ENCODE measurements at places on chromosomes 4 and X.
A peak's percentile ranks its signal among the peaks of the same experiment; 100 is the strongest.

DNA sequence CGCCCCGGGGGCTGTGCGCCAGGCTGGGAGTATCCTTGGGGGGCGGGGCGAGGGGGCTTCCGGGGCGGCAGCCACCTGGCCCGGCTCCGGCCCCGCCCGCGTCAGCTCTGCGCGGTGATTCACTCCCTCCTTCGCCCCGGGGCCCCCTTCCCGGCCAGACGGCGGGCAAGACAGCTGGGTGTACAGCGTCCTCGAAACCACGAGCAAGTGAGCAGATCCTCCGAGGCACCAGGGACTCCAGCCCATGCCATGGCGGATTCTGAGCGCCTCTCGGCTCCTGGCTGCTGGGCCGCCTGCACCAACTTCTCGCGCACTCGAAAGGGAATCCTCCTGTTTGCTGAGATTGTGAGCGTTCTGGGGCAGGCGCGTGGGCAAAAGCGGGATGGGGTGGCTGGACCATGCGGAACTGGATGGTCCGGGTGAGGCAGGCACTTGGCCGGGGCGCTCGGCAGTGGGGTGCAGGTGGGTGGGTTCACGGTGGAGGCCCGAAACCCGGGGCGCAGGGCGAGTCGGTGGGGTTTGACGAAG lies at the start of gene PLP2:
TSS of gene PLP2 (plus strand) at position 147 of the 528 bp plus-strand sequence. CDS start at position 250, 103 bp downstream.
- DNase-seq, result no peak

- no peak for DNase-seq
Measured at GRCh38 chrX:75638332-75638731, 115.5 kb upstream of the ZDHHC15 start.

DNA sequence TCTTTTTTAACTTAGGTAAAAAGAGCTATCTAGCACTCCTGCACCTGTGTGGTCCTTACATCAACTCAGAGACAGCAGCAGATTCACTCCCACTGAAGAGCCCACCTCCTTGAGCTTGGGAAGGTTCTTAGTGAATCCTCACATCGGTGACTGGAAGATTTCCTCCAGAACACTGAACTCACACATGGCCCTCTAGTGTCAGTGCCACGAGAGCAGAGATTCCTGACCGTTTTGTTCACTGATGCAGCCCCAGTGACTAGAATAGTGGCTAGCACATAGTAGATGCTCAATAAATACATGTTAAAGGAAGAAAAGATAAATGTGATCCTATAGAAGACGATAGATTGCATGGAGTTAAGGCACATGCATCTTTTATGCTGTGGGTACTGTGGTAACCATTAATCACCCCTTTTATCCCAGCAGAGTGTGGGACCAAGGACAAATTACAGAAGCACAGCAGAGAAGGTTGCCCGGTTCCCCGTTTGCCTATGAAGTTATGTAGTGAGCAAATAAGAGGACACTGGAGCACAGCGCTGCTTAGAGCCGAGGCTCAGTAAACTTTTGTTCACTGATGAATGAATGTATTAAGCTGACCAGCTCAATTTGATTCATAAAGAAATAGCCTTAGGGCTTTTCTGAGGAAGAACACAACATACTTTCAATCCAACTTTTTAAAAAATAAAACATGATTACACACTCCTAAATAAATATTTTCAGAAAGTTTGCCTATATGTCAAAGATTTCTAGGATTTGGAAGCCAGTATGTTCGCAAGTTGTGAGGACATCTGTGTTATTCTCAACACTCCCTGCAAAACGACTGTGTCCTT lies 8.7 kb downstream of the GASK1B start:
- DNase-seq, result peak; percentile 67

DNA sequence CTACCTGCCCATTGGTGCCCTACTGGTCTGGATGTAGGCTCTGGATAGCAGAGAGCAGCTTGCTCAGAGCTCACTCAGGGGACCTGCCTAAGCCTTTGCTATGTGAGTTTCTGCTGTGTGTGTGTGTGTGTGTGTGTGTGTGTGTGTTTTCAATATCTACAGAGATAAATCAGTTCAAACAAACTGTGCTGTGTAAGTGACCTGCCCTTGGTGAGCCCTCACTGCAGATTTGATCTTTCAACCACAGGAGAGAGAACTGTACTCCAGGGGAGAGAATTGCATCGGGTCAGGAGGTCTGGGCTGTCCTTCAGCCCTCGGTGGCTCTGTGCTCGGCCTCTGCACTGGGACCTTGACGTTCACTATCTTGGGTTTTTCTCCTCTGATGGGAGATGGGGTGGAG lies 35.0 kb upstream of the CDKN2AIP start:
- DNase-seq, result no peak

DNA sequence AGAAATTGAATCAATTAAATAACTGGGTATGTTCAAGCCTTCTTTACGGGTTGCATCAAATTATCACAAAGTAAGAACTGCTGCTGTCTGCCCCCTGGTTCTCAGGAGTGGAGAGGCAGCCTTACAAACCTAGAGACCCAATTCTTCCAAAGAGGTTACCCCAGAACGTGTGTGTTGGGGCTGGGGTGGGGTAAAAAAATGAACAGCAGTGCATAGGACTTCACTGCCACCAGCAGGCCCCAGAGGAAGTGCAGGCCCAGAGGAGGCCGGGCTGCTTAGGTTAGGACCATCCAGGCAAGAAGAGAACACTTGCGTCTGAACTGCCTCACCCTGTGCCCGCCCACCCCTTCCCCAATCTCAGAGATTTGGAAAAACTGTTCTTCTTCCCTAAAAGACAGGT lies 1.5 kb upstream of the NWD2 start:
- no peak for DNase-seq

DNA sequence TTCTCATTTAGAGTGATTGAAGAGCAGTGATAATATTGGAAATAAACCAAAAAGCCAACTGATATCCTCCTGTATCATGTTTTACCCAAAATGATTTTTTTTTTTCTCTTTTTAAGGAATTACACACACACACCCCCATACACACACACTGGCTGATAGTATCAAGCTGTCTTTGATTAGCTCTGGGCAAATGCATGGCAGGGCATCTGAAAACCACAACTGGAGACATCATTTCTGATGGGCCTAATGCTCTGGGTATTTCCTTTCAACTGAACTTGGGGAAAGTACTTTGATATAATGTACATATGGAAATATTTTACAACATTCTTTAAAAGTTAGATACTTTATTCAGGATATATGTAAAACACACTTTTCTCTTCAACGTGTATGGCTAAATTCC lies 14.2 kb upstream of the OSTC start:
- DNase-seq, result no peak

- peak; percentile 50 for DNase-seq
Measured at GRCh38 chrX:103774070-103774642, 2.5 kb upstream of the PLP1 start.

DNA sequence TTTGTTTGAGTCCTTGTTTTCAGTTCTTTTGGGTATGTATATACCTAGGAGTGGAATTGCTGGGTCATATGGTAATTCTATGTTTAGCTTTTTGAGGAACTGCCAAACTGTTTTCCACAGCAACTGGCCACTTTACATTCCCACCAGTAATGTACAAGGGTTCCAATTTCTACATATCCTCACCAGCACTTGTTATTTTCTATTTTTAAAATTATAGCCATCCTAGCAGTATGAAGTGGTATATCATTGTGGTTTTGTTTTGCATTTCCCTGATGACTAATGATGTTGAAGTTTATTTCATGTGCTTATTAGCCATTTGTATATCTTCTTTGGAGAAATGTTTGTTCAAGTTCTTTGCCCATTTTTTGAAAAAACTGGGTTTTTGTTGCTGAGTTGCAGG lies 39.6 kb downstream of the TMEM164 start:
- no peak for DNase-seq

- DNase-seq, result no peak
Measured at GRCh38 chrX:8429692-8430249, 34.9 kb upstream of the VCX3B start.

DNA sequence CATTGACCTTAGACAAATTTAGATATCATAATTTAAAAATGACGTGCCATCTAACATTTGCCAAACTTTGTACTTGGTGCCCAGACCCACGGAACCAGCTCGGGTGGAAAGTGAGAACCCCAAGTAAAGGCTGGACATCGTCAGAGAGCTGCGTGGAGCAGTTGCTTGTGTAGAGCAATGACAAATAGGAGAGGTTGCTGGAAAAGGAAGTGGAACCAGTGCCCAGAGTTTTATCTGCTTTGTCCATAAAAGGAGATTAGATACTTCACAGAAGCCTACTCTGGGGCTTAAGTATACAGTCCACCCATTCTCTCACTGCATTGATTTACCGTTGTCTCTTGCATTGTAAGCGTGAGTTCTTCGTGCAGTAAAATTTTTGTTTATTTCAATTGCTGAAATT lies 5.4 kb upstream of the TBC1D1 start:
- no peak for DNase-seq

GRCh38 chr4:168584321-168584771 lies 87.5 kb downstream of the PALLD start:
- peak; percentile 48 for DNase-seq

GRCh38 chr4:78951862-78952472 lies 12.7 kb upstream of the PAQR3 start:
- peak; percentile 66 for DNase-seq

- DNase-seq, result no peak
Measured at GRCh38 chrX:140432346-140433175, 72.3 kb downstream of the SOX3 start.

GRCh38 chr4:138241281-138242075 lies 671 bp downstream of the SLC7A11 start:
- no peak for DNase-seq

GRCh38 chr4:107603430-107603829 lies 116.6 kb downstream of the PAPSS1 start:
- DNase-seq, result no peak

DNA sequence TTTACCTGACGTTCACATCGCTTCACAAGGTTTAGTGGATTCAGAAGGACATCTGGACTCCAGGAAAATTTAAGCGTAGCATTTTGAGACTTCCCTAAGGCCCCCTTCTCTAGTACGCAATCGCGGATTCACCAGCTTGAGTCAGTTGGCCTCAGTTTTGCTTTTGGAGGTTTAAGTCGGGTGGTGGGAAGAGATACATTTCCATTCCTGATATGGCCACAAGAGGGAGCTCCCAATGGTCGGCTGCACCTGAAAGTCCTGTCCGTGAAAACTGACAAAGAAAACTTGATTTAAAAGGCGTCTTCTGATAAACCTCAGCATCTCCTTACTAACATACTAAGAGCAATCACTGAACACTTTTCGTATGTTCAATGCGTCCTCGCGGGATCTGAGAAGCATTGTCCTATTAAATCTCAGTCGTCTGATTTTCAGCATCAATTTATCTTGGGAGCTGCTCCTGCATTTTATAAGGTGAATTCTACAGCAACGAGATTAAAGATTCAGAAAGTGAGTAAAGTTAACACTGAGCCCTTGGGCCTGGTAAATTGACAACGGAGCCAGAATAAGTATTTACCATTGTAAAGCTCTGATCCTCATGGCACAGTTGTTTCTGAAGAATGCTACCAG lies 50.6 kb downstream of the LGI2 start:
- DNase-seq, result peak; percentile 24

DNA sequence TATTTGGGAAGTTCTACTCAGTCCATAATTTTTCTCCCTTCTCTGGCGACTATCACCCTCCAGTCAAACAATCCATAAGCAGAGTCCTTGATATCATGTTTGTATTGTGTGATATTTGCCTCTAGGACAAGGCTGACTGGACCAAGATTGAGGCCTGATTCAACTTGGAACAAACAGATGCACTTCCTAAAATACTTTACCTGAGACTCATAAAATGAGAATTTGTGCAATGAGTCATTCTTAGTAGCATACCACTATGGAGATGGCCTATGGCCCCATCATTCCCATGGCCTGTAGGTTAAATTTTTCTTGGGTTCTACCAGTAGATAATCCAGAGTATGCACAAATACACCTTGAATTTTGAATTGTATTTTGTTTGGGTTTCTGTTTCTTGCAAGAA lies 74.2 kb upstream of the DMD start:
- DNase-seq, result no peak

DNA sequence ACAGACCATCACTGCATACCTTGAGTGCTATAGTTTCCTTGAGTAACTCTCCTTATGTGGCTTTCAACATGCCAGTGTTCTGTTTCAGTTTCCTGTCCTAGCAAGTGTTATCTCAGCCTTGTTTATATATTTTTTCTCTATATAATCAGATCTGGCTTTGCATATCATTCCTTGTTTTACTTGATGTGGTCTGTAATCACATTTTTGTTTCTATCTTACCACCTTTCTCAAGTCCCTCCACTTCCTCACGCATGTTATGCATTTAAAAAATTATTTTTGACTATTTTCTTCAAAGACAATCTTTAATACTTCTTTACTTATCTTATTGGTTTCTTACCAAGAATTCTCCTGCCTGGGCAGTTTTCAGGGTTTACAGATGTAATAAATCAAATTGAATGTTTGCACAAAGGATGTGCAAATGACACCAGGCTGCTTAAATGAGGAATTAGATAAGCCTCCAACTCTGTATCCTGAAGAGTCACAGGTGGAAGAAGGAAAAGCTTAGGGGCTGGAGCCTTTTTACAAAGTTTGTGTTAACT lies 351.2 kb downstream of the BMPR1B start:
- DNase-seq, result no peak

- no peak for DNase-seq
Measured at GRCh38 chrX:110432906-110433215, 74.2 kb downstream of the RTL9 start.

GRCh38 chr4:74897386-74897785 lies 35.5 kb upstream of the PARM1 start:
- peak; percentile 47 for DNase-seq

- DNase-seq, result no peak
Measured at GRCh38 chrX:71671043-71671780, 3.9 kb downstream of the LOC101059915 start.

GRCh38 chr4:94561249-94562024 lies 109.7 kb downstream of the PDLIM5 start:
- DNase-seq, result no peak

- no peak for DNase-seq
Measured at GRCh38 chrX:109842611-109843010, 109.6 kb upstream of the ACSL4 start.

- no peak for DNase-seq
Measured at GRCh38 chrX:119482481-119483480, 14.5 kb downstream of the SLC25A5 start.

GRCh38 chrX:153634236-153634635 lies 12.8 kb upstream of the DUSP9 start:
- DNase-seq, result no peak

GRCh38 chr4:88359558-88359957 lies 19.1 kb upstream of the HERC6 start:
- no peak for DNase-seq

- DNase-seq, result peak; percentile 24
Measured at GRCh38 chrX:65451663-65452062, 82.9 kb downstream of the LAS1L start.

DNA sequence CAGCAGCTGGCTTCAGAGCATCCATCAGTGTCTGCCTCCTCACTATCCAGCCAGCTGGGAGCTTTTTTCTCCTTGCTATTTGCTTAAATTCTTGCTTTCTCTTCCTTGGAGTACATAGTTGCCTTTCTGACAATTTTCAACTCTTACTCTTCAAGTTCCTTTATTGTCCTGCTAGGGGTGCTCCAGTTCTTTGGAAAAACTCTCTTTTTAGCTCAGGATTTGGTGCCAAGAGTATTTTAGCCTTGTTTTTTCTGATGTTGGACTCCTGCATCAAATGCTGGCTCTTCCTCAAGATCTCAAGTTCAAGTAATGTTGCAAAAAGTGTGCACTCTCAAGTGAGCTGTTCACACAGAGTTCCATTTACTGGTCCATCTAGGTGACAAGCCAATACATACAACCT lies 126.4 kb downstream of the KDR start:
- DNase-seq, result no peak

- no peak for DNase-seq
Measured at GRCh38 chr4:99622341-99622740, 35.3 kb downstream of the C4orf54 start.

Data from COLO829 (cell line).